ENCODE measurements at places on chromosomes 4 and X.

- no peak overlapping the region for H3K4me3 ChIP-seq
- H3K36me3 ChIP-seq, result peaks cover 4% of the 10 kb centered on the region
- H3K4me1 ChIP-seq, result no peaks in the 10 kb centered on the region
- H3K27ac ChIP-seq, result no peak overlapping the region
- DNase-seq, result no peak
These were observed 37.7 kb upstream of the NUDT6 start for GRCh38 chr4:122959981-122960610.

DNA sequence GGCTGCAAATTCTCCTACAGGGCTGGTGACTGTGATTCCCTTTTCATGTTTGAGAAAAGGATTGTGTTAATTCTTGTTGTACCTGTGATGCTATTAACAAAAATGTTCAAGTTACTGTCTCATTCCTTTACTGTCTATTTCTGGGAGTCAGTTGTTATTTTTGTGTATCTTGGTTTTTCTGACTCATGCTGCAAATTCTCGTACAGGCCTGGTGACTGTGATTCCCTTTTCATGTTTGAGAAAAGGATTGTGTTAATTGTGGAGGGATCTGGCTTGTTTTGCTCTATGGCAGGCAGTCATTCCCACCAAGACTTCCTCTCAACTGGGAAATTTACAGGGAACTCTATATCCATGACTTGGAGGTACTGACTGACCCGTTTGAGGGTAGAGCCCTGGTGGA, 693.4 kb upstream of the INTU start:
- H3K4me3 ChIP-seq, result no peak overlapping the region
- H3K36me3 ChIP-seq, result no peaks in the 10 kb centered on the region
- H3K27ac ChIP-seq, result no peak overlapping the region
- DNase-seq, result no peak
- H3K27me3 ChIP-seq, result no peaks in the 10 kb centered on the region
- no peaks in the 10 kb centered on the region for H3K4me1 ChIP-seq

DNA sequence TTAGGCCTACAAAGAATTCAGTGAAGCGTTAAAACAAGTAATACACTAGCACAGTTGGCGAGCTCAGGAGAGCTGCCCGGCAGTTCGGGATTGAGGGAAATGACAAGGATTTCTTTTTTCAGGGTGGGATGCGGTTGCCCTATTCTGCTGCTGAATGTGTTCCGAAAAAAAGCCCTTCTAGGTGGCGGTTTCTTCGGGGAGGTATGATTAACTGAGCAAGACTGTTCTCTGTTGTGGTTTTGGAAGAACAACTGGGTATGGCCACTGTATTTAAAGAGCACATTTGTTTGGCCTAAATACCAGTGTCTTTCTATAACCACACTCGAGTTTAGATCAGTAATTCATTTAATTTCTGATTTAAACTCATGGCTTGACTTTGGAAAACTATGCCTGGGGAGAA, 459.7 kb upstream of the FAT1 start:
- H3K27me3 ChIP-seq, result no peaks in the 10 kb centered on the region
- peaks cover 63% of the 10 kb centered on the region for H3K4me1 ChIP-seq
- no peaks in the 10 kb centered on the region for H3K36me3 ChIP-seq
- H3K4me3 ChIP-seq, result no peak overlapping the region
- DNase-seq, result peak; percentile 88
- H3K27ac ChIP-seq, result peak overlapping the region; percentile 62

DNA sequence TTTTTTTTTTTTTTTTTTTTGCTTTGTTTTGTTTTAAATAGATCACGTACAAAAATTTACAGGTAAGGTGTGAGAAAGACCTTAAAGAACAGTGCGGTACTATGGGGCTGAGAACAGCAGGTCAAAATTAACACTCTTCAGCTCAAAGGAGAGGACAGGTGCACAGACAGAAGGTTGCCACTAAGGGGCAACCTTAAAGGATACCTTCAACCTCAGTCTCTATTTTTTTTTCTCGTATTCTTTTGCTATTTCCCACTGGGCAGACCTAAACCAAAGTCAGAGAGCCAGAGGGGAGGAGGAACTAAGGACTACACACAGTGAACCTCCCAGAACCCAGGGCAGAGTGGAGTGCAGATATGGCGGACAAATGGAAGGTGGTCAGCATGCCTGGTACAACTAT, 1984.3 kb upstream of the IGFBP7 start:
- H3K4me3 ChIP-seq, result no peak overlapping the region
- peak; percentile 11 for DNase-seq
- no peak overlapping the region for H3K27ac ChIP-seq
- H3K4me1 ChIP-seq, result no peaks in the 10 kb centered on the region
- no peaks in the 10 kb centered on the region for H3K36me3 ChIP-seq
- no peaks in the 10 kb centered on the region for H3K27me3 ChIP-seq

- no peaks in the 10 kb centered on the region for H3K27me3 ChIP-seq
- no peaks in the 10 kb centered on the region for H3K36me3 ChIP-seq
- H3K4me3 ChIP-seq, result no peak overlapping the region
- no peak overlapping the region for H3K27ac ChIP-seq
These were observed 113.9 kb downstream of the MTNR1A start for GRCh38 chr4:186441502-186441901.

Measured in neural progenitor cell (in vitro differentiated cells).